Activated T-cell treated with anti-CD3 and anti-CD28 coated beads for 4 hours (primary cell): ENCODE measurements at places on chromosomes 12 and 14.

DNA sequence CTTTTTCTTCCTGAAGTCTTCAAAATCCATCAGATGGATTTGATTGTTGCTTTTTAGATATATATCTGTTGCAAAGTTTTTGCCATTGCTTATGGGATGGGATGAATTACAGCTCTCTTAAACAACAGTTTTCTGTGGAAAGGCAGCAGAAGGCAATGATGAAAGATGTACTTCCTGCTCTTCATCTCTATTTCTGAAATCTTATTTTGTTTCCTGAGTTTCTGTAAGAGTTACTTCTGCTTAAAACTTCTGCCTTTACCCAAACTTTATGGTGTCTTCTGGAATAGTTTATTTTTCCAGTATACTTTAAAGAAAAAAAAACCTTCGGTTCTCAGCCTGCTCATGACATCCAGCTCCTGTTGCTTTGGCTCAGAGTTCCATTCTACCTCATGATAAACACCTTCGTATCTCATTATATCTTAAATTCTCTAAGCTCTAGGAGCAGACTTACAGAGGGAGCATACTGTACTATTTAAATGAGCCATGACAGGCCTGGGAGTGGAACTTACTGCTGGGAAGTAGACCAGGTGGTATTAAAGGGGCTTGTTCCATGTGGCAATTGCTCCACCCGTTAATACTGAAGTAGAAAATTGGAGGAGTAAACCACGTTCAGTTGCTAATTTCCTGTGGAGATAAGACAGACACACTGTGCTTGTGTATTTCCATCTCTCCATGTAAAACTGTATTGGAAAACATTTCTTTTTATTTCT is 288.4 kb downstream of the FBXL14 start:
- no peak for DNase-seq

GRCh38 chr14:53953828-53954550 is 2.6 kb downstream of the BMP4 start:
- no peak for DNase-seq

GRCh38 chr12:42828836-42829235 is 239.3 kb upstream of the PRICKLE1 start:
- DNase-seq: no peak

DNA sequence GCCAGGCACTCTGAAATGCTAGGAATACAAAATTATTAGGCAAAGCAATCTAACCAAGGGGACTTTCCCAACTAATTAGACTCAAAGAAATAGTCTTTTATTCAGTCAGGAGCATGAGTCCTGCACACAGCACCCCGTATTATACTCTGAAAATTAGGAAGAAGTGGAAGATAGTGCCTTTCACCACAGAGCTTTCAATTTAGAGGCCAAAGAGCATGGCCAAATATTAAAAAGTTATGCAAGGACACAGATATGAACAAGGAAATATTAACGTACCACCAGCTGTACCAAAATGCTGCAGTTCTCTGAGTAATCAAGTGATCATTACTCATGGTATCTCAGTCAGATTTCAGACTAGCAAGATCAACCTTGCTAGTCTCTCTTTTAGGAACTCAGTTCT is 22.6 kb upstream of the MDM2 start:
- no peak for DNase-seq

GRCh38 chr12:103441437-103442181 is 54.2 kb downstream of the C12orf42 start:
- DNase-seq: no peak

DNA sequence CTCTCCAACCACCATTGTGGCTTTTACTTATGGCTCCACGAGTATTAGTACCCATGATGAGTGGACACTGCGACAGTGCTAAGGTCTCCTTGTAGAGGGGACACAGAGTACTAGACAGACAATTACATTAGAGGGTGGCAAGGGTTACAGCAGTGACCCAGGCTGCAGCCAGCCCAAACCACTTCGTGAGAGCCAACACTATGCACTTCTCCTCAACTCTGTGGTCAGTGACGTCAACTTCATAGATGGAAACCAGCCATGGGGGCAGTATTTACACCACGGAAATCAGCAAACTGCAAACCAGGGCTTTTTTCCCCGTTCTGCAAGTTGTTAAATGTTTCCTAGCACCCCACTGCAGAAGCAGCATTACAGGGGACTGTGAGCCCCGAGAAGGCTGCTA is 61.6 kb upstream of the ZFP36L1 start:
- no peak for DNase-seq

- DNase-seq: no peak
Measured at GRCh38 chr14:42429401-42429800, 822.7 kb downstream of the LRFN5 start.

DNA sequence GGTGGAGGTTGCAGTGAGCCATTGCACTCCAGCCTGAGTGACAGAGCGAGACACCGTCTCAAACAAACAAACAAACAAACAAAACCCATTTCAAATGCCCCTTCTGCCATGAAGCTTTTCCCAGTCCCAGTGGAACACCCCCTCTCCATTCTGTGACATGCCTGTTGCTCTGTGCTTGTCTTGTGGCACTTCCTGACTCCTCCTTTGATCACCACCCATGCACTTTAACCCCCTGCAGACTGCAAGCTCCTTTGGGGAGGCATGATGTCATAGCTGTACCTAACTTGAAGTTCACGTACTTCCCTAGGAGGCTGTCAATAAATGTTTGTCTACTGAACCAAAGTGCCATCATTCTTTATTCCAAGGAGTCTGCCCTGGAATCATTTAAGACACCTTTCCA is 64.7 kb downstream of the TMCC3 start:
- no peak for DNase-seq

GRCh38 chr14:98137131-98138025 is 1134.6 kb downstream of the BCL11B start:
- DNase-seq: no peak

DNA sequence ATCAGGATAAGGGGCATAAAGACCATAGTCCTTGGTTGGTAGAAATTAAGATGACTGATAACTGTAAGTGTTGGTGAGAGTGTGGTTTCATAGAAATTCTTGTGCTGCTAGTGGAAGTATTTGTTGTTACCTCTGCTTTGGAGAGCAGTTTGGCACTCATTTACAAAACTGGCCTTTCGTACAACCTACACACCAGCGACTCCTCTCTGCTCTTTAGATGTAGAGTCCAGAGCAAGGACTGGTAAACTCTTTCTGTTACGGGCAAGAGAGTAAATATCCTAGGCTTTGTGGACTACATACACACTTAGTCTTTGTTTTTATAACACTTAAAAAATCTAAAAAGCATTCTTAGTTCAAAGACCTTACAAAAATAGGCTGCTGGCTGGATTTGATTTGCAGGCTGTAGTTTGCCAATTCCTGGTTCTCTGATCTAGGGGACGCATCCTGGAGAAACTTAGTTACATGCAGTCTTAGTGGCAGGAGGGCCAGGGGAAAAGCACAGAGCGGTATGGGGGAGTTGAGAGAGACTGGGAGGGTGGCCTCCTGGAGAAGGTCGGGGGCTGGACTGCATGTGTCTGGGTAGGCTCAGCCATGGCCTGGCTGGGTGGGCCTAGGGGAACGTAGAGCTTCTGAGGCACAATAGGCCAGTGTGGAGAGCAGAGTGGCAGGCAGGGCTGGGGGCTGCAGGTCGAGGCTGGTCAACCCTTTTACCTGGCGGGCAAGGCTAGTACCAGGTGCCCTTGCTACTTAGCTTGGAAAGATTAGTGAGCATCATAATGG is 55.3 kb upstream of the AMN start:
- no peak for DNase-seq

DNA sequence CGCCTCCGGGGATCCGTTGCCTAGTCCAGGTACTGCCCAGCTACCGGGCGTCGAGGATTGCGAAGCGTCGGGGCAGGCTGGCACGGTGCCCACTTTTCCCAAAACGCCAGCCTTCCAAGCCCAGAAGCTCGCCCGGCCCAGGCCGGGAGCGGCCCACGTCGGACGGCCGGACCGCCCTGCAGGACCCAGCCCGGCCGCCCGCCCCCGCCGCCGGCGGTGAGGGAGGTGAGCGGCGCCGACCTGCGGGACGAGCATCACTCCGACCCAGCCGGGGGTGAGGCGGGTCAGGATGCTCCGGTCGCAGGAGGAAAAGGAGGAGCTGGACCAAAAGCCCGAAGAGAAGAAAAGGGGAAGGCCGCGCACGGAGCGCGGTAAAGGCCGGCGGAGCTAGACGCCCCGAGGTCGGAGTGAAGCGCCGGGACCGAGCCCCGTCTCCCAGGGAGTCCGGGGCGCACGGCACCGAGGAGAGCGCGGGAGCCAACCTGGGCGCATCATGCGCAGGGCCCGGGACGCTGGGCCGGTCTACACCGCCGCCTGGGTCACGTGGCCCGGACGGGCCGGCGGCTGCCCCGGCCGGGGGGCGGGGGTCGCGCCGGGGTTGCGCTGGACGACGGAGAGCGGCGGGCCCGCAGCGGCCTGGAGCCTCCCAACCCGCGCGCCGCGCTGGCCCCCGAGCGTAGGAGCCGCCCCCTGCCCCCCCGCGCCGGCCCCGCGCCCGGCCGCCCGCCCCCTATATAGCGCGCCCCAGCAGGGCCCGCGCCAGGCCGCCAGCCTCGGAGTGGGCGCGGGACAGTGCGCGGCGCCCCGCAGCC is at the start of gene AQP5:
Gene AQP5 (plus strand): TSS at position 762 of the 812 bp plus-strand sequence. CDS start 146 bp downstream, outside the sequence.
- DNase-seq: no peak

- no peak for DNase-seq
Measured at GRCh38 chr12:104669851-104670337, 213.1 kb downstream of the CHST11 start.

DNA sequence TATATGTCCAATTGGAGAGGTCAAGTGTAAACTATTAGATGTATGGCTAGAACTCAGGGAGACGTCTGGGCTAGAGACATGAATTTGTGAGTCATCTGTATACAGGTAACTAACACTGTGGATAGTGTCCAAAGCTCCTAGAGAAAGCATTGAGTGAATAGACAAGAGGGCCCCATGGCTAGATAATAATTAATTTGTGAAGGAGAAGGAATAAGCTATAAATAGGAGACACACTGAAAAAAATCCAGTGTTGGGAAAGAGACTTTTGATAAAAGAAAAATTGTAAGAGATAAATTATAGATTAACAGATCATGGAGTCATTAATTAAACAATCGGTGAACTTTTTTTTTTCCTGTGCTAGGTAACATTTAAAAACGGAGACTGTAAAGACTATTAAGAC is 326.6 kb upstream of the PRICKLE1 start:
- DNase-seq: no peak

GRCh38 chr14:102164965-102165364 is 25.3 kb downstream of the WDR20 start:
- no peak for DNase-seq

GRCh38 chr14:21096438-21096837 is 2.0 kb downstream of the ZNF219 start:
- no peak for DNase-seq

DNA sequence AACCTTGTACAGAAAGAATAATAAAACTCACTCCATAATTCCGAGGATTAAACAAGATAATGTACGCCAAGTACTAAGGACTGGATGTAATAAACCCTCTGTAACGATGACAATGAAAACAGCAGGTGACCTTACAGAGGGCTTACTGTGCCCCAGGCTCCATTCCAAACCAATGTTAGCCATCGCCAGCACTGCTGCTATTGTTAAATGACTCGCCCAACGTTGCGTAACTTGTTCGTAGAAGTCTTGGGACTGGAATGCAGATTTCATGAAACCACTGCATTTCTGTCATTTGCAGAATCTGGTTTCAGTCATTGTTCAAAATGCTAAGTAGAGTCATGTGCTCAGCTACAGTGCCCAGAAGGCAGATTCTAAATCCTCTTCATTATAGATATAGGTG is 728 bp upstream of the STON2 start:
- no peak for DNase-seq

GRCh38 chr14:54610051-54610977 is 43.4 kb downstream of the SAMD4A start:
- DNase-seq: no peak

- DNase-seq: no peak
Measured at GRCh38 chr12:69927164-69927563, 102.1 kb downstream of the MYRFL start.

GRCh38 chr12:15336768-15337553 is 14.7 kb downstream of the PTPRO start:
- DNase-seq: no peak

GRCh38 chr12:108635201-108635996 is 1.7 kb upstream of the SELPLG start:
- DNase-seq: no peak

- DNase-seq: no peak
Measured at GRCh38 chr12:124605150-124605882, 37.9 kb upstream of the NCOR2 start.

DNA sequence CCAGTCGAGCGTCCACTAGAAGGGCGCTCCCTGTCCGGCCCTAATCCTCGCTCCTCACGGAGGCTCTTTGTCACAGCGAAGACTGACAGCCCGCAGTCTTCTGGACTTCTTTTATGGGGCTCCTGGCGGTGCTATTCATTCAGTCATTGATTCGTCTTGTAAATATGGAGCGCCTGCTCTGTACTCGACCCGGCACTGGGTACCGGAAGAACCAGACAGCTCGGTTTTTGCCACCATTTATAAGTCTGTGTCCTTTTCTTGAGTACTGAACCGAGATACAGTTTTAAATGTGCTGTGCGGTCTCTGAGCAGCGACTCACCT is 570 bp downstream of the DMAC2L start:
- DNase-seq: no peak

GRCh38 chr14:71658261-71658860 is 273.9 kb upstream of the RGS6 start:
- no peak for DNase-seq

DNA sequence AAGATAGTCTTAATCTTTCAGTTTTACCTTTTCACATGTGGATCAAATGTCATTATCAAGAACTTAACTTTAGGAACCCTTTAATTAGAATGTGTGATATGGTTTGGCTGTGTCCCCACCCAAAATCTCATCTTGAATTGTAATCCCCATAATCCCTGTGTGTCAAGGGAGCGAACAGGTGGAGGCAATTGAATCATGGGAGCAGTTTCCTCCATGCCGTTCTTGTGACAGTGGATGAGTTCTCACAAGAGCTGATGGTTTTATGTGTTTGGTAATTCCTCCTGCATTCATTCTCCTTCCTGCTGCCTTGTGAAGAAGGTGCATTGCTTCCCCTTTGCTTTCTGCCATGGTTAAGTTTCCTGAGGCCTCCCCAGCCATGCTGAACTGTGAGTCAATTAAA is 160.6 kb downstream of the MON2 start:
- no peak for DNase-seq

DNA sequence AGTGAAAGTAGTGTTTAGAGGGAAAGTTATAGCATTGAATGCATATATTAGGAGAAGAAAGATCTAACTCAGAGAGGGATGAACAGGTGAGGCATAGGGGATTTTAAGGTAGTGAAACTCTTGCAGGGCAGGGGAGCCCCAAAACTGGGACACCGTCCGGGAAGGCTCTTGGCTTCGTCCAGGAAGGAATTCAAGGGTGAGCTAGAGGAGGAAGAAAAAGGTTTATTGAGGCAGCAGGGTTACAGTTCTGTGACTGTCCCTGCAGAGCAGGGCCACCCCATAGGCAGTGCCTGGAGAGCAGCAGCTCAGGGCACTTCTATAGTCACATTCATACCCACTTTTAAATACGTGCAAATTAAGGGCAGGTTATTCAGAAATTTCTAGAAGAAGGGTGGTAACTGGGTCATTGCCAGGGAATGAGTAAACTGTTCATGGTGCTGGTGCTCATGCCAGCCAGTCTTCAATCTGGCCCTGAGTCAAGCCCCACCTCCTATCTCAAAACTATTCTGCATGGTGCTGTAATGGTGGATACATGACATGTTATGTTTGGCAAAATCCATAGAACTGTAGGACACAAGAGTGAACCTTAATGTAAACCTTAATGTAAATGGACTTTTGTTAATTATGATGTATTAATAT is 1.2 kb upstream of the OAS1 start:
- DNase-seq: no peak
